Activated CD4-positive, alpha-beta T cell treated with anti-CD3 and anti-CD28 coated beads, Interleukin-2, amount 10 ng/mL, durations not matched to agents 7 days and 5 days (primary cell): ENCODE measurements at places on chromosomes 16 and 17. TPM values are rescaled to one million over a fixed set of nuclear protein-coding genes. Genes with fewer than 3 reads are reported as not detected.

DNA sequence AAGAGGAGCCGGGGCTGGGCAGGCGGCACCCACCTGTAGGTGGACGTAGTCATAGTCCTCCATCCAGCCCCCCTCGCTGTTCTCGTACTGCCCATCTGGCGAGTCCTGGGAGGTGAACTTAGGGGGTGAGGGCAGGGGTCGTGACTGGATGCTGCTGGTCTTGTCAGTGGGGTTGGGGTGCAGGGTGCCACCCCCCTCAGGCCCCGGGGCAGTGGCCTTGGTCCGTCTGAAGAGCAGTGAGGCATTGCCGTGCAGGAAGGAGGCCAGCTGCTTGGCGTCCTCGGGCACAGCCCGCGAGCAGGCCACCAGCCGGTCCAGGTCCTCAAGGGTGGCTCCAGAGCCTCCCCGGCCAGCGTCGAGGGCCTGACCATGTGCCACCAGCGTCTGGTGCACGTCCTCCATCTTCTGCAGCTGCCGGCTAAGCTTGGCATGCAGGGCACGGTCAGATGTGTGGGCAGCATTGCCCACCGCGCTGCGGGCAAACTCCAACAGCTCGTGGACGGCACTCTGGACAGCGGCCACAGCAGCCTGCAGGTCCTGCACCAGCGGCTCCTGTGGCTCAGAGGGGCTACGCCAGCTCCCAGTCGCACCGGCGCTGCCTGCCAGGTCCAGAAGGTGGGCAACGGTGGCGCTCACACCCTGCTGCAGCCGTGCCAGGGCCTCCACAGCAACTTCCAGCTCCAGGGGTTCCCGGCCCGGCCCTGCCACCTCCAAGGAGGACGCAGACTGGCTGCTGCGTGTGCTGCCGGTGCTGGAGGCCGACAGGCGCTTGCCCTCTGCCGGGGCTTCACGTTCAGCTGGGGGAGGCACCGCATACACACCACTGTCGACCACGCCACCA is 16.3 kb downstream of the CTRB1 start:
- no peak overlapping the region for H3K4me3 ChIP-seq
- H3K4me1 ChIP-seq, result peaks cover 1% of the 10 kb centered on the region
- no peak for DNase-seq
- no peak overlapping the region for H3K27ac ChIP-seq

- no peak overlapping the region for H3K27ac ChIP-seq
- peaks cover 5% of the 10 kb centered on the region for H3K4me1 ChIP-seq
- peaks cover 33% of the 10 kb centered on the region for H3K36me3 ChIP-seq
- H3K27me3 ChIP-seq, result peaks cover 23% of the 10 kb centered on the region
Observed at GRCh38 chr17:5097101-5097834, 14.4 kb downstream of the ZNF232 start.

DNA sequence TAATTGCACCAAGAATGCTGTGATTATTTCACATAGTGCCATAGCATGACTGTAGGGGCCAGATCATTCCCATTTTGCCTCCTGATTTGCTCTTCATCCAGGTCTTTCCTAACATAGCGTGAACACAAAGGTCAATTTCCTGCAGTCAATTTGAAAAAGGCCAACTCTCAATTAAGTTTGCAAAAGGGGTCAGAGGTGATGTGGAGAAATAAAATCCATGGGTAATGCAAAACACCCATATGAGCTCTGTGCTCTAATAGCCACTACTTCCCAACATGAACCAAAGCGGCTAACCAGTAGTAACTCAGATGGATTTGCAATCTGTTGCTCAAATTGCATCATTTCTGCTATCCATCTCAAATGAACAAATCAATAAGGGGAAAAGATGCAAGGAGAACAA is 275.5 kb upstream of the SOX9 start:
- no peaks in the 10 kb centered on the region for H3K36me3 ChIP-seq
- H3K4me3 ChIP-seq, result no peak overlapping the region
- H3K4me1 ChIP-seq, result no peaks in the 10 kb centered on the region
- no peak overlapping the region for H3K27ac ChIP-seq

- no peaks in the 10 kb centered on the region for H3K36me3 ChIP-seq
- peaks cover 41% of the 10 kb centered on the region for H3K4me1 ChIP-seq
- peak overlapping the region; percentile 8 for H3K4me3 ChIP-seq
- peak; percentile 16 for DNase-seq
Observed at GRCh38 chr17:36728030-36728991, 126.9 kb downstream of the MRM1 start.

- peaks cover 63% of the 10 kb centered on the region for H3K4me1 ChIP-seq
- peaks cover 12% of the 10 kb centered on the region for H3K36me3 ChIP-seq
- peak; percentile 70 for DNase-seq
- peak overlapping the region; percentile 94 for H3K27ac ChIP-seq
Observed at GRCh38 chr17:17751489-17752088, 70.3 kb downstream of the RAI1 start.

GRCh38 chr17:53950207-53950857 is 127.6 kb downstream of the KIF2B start:
- H3K36me3 ChIP-seq, result no peaks in the 10 kb centered on the region
- no peaks in the 10 kb centered on the region for H3K27me3 ChIP-seq
- no peaks in the 10 kb centered on the region for H3K4me1 ChIP-seq
- no peak overlapping the region for H3K27ac ChIP-seq
- DNase-seq, result no peak

DNA sequence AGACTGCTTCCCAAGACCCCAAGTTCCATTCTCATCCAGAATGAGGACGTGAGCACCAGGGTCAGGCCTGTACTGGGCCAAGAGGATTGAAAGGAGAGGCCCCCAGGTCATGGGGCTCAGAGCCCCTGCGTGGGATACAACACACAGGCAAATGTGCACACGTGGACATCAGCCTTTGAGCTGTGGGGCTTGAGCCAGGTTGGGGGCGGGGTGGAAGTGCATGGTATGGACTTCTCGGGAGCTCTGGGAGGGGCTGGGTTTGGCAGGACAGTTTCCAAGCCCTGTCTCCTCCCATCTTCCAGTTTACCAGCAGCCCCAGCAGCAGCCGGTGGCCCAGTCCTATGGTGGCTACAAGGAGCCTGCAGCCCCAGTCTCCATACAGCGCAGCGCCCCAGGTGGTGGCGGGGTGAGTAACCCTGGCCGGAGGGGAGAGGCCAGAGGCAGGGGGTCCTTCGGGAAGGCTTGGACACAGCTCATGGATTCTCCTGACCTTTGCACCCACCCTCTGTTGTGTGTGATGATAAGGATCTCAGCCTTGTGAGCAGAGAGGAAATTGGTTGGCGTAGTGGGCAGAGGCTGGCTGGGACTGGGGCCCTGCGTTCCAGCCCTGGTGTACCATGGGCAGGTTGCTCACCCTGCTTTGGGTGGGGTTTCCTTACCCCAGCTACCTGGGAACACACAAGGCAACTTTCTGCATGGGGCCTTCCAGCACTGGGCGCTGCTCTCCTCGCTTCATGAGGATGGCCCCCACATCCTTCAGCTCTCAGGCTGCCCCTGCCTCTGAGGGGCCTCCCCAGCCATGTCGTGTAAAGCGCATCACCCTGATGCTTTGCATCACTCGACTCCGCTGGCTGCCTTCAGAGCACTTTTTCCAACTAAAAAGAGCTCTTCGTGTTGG is 10.4 kb upstream of the LASP1NB start:
- H3K4me3 ChIP-seq, result no peak overlapping the region
- H3K4me1 ChIP-seq, result peaks cover 16% of the 10 kb centered on the region
- peaks cover 42% of the 10 kb centered on the region for H3K36me3 ChIP-seq
- no peak for DNase-seq

DNA sequence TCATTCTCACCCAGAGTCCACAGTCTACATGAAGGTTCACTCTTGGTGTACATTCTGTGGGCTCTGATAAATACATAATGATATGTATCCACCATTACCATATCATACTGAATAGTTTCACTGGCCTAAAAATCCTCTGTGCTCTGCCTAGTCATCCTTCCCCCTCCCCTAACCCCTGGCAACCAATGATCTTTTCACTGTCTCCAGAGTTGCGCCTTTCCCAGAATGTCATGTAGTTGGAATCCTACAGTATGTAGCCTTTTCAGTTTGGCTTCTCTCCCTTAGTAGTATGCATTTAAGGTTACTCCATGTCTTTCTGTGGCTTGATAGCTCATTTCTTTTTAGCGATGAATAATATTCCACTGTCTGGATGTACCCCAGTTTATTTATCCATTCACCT is 101.3 kb downstream of the NOG start:
- H3K36me3 ChIP-seq, result no peaks in the 10 kb centered on the region
- no peak for DNase-seq
- no peak overlapping the region for H3K4me3 ChIP-seq
- no peak overlapping the region for H3K27ac ChIP-seq
- H3K4me1 ChIP-seq, result no peaks in the 10 kb centered on the region

MEIOC gene
- 0.22 TPM for total RNA-seq

GDE1 gene
- total RNA-seq, result 22.9 TPM

CCL7 gene
- not detected for total RNA-seq

PRSS8 gene
- total RNA-seq, result not detected
